ENCODE measurements at places on chromosomes 4 and X.

DNA sequence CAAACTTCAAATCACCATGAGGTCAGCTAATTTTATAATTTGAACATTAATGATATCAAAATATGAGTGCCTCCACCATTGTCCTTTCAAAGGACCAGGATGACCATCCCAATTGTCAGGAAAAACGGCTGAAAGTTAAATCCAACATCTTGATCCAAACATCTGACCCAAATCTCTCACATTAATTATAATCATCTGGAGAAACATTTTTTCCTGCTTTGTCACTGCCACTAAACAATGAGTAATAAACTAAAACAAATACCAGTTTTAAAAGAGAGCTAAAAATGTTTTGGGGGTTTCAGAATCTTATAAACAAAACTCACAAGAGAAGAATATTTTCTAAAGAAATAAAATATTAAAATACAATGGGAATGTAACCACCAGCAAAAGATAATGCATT lies 45.7 kb upstream of the NDST4 start:
- DNase-seq, result no peak

- DNase-seq, result no peak
These were observed 222.0 kb upstream of the STK26 start for GRCh38 chrX:131801066-131801465.

GRCh38 chr4:16083241-16084191 lies at the start of gene PROM1:
Gene PROM1, minus strand, starts transcription at chr4:16084023. Its CDS starts 8,117 bp downstream, at chr4:16075906.
- DNase-seq, result no peak

DNA sequence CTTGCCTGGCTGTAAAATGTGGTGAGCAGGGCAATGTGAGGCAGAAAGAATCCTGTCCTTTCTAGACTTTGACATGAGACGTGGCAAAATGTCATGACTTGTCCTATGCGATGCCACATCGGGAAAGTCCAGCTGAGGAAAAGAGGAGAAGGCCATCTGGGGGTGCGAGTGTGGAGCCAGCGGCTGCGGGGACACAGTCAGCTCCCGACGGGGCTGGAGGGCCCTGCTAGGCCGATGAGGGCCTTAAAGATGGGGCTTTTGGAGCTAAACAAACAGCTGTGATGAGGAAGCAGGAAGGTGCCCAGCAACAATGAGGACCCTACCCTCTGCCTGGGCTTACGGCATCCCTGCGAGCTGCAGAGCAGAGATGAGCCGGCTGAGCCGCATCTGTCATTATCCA lies 7.7 kb downstream of the CPZ start:
- no peak for DNase-seq

DNA sequence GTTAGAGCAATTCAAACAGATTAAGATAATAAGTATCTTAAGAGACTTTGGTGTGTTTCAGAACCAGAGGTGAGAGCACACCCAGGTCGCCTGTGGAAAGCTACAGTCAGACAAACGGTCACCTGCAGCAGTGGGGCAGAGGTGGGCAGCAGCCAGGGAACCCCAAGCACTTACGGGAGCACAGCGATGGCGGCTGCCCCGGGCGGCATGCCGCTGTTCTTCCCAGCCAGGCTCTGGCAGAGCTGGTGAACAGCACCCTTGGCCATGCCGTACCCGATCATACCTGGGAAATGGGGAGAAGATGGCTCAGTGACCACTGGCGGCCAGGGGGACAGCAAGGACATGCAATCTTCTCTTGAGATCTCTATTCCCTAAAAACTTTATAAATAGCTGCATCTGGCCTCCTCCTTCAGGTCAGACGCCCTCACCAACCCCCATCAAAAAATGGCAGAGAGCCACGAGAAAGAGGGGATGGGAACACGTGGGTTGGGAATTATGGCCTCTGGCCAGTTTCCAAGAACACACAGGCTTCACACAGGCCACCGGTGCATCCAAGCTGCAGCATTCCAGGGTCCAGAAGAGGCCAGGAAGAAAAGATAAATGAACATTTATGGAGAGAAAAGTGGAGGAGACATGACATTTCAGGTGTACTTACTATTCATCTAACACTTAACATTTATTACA lies 19.7 kb downstream of the QDPR start:
- no peak for DNase-seq

DNA sequence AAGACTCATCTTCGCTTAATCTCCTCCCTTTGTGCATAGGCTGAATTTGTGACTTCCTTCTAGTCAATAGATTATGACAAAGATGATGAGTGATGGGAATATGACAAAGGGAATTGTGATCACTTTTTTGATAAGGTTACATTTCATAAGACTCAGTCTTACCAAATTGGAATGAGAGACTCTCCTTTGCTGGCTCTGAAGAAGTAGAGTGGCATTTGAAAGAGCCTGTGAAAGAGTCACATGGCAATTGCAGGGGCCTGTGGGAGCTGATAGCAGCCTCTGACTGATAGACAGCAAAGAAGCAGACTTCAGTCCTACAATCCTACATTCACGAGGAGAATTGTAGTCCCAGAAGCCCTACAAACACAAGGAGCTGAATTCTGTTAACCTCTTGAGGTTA lies 44.9 kb upstream of the ADAMTS3 start:
- no peak for DNase-seq

- DNase-seq, result no peak
These were observed 509.0 kb downstream of the PCDH19 start for GRCh38 chrX:99901091-99901490.

GRCh38 chr4:130080872-130081451 lies 985.0 kb downstream of the C4orf33 start:
- no peak for DNase-seq

DNA sequence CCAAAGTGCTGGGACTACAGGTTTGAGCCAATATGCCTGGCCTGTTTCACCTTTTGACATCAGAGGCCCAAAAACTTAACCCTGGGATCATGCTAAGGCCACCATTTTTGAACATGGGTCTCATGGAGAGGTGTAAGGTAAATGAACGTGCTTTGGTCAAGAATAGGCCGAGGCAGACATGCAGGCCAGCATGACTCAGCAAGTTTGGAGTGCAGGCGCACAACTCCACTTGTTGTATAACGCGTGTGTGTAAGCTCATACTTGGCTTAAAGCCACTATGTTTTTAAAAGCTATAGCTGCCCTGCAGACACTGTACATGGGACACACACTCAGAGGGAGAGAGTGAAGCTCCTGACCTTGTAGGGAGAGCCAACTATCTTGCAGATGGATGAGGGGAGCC lies 43.8 kb upstream of the HPSE start:
- DNase-seq, result no peak

- DNase-seq, result no peak
These were observed 161.7 kb downstream of the FBXW7 start for GRCh38 chr4:152374153-152374552.

DNA sequence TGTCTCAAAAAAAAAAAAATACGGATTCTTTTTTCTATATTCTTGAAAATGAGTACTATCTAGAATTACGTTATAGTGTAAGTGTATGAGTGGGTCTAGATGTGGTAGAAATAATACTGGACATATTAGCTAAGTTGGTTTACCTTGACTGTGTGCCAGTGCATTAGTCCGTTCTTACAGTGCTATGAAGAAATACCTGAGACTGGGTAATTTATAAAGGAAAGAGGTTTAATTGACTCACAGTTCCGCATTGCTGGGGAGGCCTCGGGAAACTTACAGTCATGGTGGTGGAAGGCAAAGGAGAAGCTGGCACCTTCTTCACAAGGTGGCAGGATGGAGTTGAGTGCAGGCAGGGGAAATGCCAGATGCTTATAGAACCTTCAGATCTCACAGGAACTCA lies 92.4 kb downstream of the ARHGAP10 start:
- DNase-seq, result no peak

DNA sequence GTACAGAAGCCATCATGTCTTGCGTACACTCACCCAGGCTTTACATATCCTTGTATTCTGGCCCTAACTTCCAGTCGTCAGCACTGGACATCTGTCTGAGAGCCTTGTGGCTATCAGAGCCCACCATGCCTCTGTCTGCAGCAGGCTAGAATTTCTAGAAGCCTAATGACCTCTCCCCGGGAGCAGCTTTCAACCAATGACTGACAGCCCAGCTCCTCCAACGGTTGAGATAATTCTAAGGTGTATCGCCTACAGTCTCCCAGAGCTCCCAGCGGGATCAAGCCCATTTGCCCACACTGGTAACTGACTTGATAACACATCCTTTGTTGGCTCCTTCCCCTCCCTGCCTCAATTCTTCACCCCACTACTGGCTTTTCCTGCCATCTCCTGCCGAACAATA lies 562.8 kb downstream of the BCOR start:
- DNase-seq, result no peak

DNA sequence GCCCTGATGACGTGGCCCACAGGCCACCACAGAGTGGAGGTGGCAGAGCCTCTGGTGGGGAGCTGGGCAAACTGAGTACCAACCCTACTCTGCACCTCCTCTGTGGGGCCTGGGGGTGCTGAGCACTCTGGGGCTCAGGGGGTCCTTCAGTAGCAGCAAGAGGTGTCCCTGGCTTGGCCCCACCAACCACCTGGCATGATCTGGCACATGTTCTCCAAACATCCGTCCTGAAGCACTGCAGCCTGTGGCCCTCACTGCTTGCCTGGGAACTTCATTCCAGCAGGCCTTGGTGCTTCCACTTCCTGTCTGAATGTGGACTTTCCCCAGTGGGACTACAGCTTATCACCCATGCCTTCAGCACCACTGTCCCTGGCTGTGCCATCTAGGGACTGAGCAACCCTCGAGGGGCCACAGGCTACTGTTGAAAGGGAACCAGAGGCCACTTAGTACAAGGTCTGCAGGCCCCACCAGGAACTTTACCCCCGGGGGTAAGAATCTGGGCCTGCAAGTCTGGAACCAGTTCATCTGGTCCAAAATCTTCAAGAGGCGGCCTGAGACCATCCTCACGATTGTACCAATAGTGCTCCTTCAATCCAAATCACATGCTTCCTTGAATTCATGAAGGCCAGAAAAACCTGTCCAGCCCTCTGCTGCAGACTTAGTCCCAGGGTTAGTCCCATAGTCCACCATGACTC lies 13.2 kb downstream of the TNIP2 start:
- no peak for DNase-seq

- DNase-seq, result no peak
These were observed 12.7 kb upstream of the CD40LG start for GRCh38 chrX:136635235-136635634.

- no peak for DNase-seq
These were observed 13.6 kb downstream of the CHST7 start for GRCh38 chrX:46587158-46587557.

DNA sequence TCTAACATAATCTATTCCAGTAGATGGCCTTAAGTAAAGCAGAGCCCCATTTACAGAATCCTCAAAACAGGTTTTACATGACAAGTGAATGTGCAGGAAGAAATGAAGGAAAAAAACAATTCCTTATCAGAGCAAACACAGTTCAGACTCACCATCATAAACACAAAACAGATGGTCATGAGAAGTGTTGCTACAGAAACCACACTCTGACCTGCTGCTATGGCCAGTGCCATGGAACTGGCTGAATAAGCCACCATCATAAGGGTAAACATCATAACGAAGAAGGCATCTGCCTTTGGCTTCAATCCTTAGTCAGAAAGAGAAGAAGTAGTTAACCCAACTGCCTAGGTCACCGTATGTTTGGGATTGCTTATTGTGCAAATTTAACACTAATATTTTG lies 61.1 kb downstream of the ABCG2 start:
- no peak for DNase-seq

DNA sequence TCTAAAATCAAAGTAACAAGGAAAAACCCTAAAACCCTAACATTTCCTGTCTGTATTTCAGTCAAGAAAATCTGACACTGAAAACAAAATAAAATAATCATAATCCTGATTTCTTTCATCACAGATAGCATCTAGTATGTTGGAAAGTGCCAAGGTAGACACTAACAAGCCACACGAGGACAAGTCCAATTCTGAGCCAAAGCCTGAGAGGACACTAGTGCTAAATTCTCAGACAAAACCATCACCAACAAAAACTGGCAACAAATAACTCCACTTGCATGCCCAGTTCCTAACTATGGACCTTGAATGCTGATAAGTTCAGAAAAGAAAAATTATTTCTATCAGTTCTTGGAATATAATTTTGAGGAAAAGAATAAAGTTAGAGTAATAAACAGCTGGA lies 113.7 kb downstream of the MANBA start:
- no peak for DNase-seq

GRCh38 chr4:143451186-143451585 lies 62.3 kb upstream of the SMARCA5 start:
- DNase-seq, result no peak

- no peak for DNase-seq
These were observed 133.6 kb downstream of the CBLL2 start for GRCh38 chrX:22406201-22406737.

DNA sequence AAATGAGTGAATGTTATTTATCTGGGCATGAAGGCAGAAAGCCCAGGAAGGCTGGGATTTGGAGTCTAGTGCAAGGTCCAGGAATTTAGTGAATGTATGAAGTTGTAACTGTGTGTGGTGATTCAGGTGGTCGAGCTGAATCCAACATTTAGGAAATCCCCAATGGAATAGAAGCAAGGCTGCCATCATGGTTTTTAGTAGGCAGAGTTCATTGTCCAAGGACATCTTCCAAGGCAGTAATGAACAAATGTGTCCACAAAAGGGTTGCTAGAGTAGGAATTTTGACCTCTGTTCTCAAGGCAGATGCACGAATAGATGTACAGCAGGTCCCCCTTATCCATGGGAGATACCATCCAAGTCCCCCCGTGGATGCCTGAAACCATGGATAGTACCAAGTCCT lies 42.9 kb upstream of the ACSL1 start:
- DNase-seq, result no peak

DNA sequence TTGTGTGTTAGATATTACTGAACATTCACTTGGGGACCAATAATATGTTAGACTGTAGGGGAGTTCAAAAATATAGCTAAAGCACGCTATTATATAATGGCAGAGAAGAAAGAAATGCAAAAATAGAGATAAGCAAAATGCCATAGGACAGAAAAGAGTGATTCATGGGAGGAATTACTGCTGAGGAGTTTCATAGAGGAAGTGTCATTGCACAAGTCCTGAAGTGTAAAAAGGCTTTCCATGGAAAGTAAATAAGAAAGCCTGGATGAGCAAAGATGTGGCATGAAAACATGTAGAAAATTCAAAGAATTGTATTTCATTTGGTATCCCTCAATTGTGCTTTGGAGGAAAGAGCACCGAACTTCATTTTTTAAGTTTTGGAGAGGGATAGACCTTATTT lies 14.5 kb downstream of the HMGB2 start:
- no peak for DNase-seq

- no peak for DNase-seq
These were observed 443.7 kb downstream of the CENPC start for GRCh38 chr4:67101612-67102011.

DNA sequence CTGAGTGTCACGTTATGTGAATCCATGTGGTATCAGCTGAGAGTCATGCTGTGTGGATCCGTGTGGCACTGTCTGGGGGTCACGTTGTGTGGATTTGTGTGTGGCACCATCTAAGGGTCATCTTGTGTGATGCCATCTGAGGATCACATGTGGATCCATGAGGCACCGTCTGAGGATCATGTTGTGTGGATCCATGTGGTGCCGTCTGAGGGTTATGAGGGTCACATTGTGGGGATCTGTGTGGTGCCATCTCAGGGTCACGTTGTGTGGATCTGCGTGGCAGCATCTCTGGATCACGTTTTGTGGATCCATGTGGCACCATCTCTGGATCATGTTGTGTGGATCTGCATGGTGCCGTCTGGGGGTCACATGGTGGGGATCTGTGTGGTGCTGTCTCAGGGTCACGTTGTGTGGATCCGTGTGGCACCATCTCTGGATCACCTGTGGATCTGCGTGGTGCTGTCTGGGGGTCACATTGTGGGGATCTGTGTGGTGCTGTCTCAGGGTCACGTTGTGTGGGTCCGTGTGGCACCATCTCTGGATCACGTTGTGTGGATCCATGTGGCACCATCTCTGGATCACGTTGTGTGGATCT lies 6.9 kb downstream of the PDE6B start:
- no peak for DNase-seq
